ENCODE measurements at places on chromosomes 12 and 14.

DNA sequence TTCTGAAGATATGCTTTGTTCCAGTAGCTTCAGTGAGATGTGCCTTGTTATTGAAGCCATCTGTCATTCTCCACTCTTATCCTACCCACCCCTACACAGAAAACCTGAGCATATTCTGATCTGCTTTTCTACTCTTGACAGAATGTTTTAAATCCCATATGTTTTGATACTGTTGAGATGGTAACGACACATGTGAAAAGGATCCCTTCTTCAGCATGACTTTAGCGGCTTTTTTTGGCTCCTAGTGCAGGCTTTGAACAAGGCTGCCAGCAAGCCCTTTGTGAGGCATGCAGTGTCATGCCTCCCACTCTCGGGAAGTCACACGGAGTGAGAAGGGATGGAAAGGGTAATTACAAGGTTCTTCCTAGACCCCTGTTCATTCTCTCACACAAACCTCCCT, 228.8 kb upstream of the RGS6 start:
- peak; percentile 60 for DNase-seq

DNA sequence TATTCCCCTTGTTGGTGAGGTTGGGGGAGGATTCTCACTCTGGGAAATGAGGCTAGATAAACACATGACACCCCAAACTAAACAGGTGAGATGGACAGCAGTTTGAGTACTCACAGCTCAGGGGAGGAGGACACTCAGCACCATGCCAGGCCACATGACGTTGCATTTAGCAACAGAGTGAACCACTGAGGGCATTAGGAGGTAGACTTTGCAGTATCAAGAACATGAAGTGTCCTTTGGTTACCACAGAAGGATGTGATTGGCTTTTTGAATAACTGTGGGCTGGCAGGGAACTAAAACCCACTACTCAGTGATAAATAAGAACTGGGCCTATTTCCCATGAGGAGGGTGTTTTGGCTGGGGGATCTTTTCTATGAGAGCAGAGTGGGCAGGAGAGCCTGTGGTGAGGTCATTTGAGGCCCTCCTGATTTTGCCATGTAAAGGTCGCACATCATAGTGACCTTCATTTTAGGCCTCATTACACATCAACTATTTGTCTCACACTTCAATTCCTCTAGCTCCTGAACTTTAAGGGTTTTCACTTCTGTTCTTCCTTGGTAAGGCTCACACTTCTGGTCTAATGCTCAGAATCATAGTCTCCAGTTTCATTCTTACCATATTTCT, 89.8 kb upstream of the PRKD1 start:
- DNase-seq, result no peak

GRCh38 chr14:94119071-94119470, 8.5 kb downstream of the IFI27 start:
- DNase-seq, result no peak

DNA sequence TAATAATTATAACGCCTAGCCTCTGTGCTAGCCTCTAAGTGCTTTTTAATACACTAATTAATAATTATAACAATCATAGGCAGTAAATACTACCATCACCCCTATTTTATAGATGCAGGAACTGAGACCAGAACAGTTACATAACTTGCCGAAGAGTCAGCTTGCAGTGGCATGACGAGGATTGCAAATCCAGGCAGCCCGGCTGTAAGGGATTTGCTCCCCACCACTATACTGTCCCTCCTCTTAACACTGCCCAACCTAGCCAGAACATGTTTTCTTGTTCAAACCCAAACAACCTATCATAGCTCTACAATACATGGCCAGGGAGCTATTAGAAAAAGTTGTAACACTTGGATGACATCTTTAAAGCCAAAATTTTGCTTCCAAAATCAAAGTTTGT, 33.9 kb upstream of the VASH1 start:
- DNase-seq, result no peak

- peak; percentile 99 for DNase-seq
Measured at GRCh38 chr14:96252999-96253539, 2.9 kb upstream of the BDKRB1 start.

- DNase-seq, result peak; percentile 29
Measured at GRCh38 chr14:37202812-37203211, 5.1 kb downstream of the MIPOL1 start.

GRCh38 chr12:5927732-5928516, 17.1 kb downstream of the ANO2 start:
- DNase-seq, result no peak

DNA sequence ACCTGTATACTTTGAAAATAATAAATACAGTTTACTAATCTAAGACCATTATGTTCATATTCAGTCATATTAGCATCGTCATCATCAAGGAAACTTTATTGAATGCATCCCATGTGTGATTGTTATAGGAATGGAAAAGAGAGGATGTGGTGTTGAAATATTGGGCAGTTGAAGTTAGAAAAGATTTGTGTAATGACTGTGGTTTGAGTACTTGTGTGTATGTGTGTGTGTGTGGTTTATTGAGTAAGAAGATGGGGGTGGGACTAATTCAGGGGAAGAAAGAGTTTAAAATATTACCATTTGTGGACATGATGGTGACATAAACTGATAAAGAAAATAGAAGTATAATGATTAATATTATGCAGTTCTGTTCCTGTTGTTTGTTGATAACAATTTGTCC, 238.7 kb upstream of the SEL1L start:
- DNase-seq, result no peak

- DNase-seq, result peak; percentile 35
Measured at GRCh38 chr14:100033347-100034075, 31.7 kb upstream of the EVL start.

DNA sequence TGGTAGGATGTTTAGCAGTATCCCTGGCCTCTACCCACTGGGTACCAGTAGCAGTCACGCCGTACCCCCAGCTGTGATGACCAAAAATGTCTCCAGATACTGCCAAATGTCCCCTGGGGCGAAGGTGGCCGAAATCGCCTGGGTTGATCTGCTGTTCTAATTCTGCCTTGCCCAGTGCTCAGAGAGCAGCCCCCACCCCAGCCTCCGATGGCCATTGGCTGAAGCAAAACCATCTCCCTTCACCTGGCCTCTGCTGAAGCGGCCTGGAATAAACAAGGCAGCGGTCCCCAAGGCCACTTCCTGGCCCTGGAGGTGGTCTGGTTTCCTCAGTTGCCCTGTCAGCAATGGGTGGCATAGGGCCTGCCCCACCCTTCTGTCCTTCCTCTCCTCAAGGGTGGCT, 298.4 kb downstream of the CACNA1C start:
- no peak for DNase-seq

DNA sequence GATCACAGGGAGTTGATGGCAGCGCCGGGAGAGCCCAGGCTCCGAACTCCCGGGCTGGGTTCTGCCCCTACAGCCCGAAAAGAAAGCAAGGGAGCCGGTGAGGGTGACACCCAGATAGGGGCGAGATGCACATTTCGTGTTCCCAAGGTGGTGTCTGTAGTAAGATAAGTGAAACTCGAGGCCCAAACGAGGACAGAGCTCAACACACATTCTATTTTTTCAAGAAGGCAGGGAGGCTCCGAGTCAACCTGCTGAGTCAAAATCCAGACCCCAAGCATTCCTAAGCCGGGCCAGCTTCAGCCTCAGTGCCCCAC, 24.2 kb upstream of the YY1 start:
- no peak for DNase-seq

- DNase-seq, result no peak
Measured at GRCh38 chr12:46261646-46262045, 7.2 kb downstream of the SLC38A1 start.

DNA sequence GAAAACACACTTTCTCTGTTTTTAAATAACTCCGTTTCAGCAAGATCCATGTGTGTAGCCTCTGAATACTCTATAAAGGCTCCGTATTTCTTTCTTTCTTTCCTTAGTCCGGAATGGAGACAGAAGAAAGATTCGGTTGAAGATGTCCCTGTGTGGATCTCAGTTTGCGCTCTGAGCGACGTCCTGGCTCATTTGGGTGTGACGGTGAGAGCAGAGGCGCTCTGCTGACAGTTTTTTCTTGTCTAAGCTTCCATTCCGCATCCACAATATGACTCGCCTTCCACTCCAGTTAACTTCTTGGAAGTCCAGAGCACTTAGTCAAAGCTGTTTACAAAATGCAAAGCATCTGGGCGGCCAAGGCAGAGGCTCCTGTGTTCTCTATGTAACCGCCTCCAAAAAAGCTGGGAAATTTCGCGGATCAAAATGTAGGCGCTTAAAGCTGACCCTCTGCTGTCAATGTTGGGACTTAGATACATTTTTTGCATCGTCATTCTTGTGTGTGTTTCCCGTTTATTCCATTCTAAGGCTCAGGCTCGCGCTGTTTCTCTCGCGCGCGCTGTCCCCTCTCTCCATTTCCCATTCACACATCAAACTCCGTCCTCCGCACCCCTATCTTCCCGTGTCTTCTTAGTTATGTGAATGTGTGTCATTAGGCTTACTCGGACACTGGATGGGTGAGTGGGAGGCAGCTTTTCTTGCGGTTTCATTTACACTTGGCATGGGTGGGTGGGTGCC, 880 bp upstream of the FLRT2 start:
- DNase-seq, result peak; percentile 90

GRCh38 chr12:108685469-108686260, 45.7 kb downstream of the CORO1C start:
- peak; percentile 48 for DNase-seq

DNA sequence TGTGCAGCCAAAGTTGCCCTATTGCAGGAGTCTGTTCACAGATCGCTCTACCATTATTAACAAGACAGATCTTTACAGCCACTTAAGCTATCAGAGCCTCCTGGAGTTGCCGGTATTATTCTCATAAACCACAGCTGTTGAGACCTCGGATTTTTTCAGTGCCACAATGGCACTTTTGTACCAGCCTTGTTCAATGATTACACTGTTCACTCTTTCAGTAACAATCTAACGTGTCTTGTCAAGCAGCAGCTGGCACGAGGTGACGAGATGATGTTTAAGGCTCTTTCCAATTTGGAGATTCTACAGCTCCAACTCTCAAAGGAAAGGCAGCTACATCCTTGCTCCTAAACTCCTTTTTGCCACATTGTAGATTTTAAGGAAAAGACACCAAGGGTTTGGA, 30.7 kb downstream of the LRIG3 start:
- DNase-seq, result no peak

DNA sequence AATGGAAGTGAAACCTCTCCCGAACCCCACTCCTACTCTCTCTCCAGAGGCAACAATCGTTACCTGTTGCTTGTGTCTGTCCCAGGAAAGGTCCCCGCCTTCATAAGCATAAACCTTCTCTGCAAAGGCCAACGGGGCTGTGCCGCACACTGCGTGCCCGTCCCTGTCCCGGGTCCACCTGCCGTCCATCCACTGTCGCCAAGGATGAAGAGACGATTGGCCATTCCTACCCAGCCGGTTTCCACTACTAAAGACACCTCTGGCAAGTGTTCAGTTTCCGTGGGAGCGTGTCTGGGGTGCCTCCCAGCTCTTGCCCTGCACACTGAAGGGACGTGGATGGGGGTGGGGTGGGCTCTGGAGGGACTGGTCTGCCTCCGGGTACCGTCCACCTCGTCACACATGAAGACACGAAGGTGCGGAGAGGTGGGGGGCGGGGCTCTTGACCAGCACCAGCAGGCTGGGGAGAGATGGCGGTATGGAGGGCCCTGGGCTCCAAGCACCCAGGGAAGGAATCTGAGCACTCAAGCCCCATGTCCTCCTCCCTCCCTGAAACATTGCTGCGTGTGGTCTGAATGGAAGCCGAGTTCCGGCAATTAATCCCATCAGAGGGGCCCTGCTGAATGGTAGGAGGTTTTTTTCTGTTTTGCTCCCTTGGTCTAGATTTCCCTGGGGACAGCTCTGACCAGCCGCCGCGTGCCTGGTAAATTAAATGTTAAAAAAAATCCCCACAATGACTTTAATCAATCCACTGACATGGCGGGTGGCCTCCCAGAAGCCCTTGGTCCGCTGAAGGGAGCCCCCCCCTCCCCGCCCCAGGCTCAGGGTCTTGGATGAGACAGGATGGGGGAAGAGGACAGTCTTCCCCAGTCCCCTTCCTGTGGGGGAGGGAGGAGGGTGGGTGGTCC, 4.1 kb upstream of the KIF26A start:
- DNase-seq, result no peak

- no peak for DNase-seq
Measured at GRCh38 chr12:105177208-105177607, 58.8 kb downstream of the APPL2 start.

DNA sequence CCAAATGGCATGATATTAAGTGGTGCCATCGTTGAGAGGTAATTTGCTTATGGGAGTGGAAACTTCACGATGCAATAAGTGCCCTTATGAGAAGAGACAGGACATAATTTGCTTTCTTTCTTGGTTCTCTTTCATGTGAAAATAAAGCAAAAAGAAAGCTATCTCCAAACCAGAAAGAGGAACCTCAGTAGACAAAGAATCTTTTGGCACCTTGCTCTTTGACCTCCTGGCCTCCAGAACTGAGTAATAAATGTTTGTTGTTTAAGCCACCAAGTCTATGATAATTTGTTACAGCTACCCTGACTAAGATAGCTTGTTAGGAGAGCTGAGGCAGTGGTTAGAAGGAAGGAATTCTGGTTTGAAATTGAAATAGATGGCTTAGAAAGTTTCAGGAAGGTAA, 39.6 kb downstream of the CCER1 start:
- no peak for DNase-seq

- DNase-seq, result no peak
Measured at GRCh38 chr12:54975875-54976274, 8.7 kb downstream of the TESPA1 start.

All from iris pigment epithelial cell (primary cell).